ENCODE measurements at places on chromosomes 11 and 22.

DNA sequence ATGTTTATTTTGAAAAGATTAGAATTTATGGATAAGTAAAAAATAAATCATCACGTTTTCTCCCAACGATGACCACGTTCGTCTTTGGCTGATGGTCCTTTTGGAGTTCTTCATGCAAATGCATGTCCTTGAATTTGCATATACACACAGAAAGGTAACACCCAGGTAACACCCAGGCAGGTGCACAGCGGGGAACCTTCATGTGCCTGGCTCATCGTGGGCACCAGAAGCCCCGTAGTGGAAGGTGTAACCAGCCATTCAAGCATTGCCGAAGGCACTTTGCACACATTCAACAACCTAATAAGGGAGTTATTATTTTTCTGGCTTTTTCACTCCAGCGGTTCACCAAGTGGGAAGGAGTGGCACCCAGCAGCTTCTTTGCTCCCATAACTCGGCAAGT lies 404.6 kb downstream of the TBC1D22A start:
- no peak for DNase-seq

DNA sequence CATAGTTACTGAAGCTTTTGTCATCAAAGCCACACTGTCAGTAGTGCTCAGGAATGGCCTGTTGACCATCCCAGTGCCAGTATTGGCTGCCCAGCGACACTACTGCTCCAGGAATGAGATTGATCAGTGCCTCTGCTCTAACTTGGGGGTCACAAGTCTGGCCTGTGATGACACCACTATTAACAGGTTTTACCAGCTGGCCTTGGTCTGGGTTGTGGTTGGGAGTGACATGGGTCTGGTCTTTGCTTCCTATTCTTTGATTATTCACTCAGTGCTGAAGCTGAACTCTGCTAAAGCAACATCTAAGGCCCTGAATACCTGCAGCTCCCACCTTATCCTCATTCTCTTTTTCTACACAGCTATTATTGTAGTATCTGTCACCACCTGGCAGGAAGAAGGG lies 21.5 kb downstream of the OR56B4 start:
- DNase-seq = no peak

DNA sequence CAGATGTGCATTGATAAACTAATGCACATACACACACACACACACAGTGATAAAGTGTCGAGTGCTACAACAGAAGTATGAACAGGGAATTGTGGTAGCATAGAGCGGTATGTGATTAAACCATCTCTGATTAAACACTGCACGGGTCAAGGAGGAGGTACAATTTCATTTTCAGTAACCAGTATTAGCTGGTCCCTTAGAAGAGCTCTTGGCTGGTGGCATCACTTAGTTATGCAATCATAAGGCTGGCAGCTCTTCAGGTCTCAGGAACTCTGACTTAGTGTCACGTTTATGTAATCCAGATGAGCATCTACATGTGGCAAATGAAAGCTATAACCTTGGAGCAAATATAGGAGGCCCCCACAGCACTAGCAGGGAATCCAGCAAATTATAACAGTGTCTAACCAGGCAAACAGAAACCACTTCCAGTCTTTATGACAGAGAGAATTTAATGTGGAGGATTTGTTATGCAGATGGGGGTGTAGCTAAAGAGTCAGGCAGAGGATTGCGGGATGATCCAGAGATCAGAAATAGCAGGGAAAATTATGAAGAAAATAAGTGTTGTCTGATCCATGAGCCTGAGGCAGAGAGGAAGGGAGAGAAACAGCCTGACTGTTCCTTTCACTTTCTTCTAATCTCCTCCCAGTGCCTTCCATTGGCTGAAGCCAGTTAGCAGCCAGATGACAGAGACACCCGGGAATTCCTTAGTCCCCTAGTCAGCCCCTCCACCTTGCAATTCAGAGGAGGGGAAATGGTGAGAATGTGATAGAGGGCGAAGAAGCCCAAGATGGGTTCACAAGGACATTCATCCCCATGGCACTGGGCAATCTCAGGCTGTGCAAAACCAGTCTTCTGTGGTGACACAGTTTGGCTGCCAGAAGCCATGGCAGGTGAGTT lies 533.1 kb upstream of the TENM4 start:
- DNase-seq = no peak

- DNase-seq = peak; percentile 45
These were observed 4.4 kb upstream of the TPCN2 start for GRCh38 chr11:69044111-69045013.

- DNase-seq = peak; percentile 34
These were observed 1.4 kb upstream of the KCNJ5 start for GRCh38 chr11:128889657-128890213.

DNA sequence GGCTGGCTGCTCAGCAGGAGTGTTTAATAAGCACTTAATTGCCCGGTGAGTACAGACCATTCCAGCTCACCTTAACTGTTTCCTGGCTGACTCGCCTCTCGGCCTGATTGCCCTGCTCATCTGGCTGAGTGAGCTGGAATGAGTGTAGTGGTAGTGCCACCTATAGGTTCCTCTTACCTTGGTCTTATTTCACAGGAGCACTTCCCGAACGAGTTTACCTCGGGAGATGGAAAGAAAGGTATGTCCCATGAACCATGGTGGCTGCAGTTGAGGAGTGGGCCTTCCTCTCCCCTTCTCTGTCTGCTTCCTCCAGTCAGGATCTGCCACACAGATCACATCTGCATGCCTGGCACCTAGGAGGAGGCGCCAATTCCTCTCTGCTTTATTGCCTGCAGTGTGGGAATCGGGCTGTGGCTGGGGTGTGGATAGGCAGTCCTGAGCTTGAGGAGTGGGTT lies 26.7 kb downstream of the UPB1 start:
- DNase-seq = peak; percentile 46

DNA sequence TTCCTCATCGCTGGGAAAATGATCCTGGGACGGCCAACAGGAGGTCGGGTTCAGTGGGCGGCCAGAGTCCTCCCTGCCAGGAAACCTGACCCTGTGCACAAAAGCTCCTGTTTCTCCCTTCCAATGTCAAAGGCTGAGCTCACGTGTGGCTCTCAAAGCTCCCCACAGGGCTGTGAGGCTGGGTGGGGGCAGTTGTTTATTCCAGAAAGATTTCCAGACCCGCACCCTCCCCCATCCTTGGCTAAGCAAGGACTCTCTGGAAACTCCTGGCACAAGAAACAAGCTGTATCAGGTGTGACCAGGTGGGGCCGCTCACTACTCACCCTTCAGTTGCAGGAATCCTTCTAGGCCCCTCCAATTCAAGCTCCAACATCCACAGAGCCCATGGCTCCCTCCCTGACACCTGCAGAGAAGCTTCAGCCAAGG lies 131.9 kb downstream of the SHANK2 start:
- DNase-seq = peak; percentile 43

GRCh38 chr22:46866591-46866990 lies 104.1 kb downstream of the TBC1D22A start:
- DNase-seq = no peak

- DNase-seq = no peak
These were observed 309.2 kb downstream of the BRD1 start for GRCh38 chr22:49518436-49518970.

- DNase-seq = no peak
These were observed 293.8 kb downstream of the BRD1 start for GRCh38 chr22:49533886-49534285.

GRCh38 chr11:86919557-86920210 lies 35.5 kb downstream of the FZD4 start:
- peak; percentile 61 for DNase-seq

DNA sequence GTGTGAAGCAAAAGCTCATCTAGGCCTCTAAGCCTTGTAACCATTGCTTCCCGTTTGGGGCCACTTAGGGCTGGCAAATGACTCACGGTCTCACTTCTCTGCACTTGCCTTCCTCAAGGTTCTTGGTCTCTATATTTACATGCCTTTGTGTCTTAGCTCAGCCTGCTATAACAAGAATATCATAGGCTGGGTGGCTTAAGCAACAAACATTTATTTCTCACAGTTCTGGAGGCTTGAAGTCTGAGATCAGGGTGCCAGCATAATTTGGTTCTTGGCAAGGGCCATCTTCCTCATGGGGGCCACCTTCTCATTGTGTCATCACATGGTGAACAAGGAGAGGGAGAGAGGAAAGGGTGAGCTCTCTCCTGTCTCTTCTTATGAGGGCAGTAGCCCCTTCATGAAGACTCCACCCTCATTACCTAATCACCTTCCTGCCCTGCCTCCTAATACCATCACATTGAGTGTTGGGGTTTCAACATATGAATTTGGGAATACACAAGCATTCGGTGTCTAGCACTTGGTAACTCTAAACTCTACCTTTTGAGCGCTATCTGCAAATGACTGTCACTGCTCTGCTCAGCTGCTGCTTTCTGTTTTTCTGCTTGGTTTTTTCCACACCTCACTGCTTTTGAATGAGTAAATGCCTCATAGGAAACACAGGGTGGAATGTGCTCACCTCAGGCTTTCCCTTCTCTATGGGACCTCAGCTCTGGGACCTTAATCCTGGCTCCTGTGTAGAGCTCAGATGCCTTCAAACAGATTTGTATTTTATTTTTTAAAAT lies 16.2 kb upstream of the ME3 start:
- no peak for DNase-seq

- DNase-seq = peak; percentile 89
These were observed 1.9 kb downstream of the LRP4 start for GRCh38 chr11:46916286-46917108.

DNA sequence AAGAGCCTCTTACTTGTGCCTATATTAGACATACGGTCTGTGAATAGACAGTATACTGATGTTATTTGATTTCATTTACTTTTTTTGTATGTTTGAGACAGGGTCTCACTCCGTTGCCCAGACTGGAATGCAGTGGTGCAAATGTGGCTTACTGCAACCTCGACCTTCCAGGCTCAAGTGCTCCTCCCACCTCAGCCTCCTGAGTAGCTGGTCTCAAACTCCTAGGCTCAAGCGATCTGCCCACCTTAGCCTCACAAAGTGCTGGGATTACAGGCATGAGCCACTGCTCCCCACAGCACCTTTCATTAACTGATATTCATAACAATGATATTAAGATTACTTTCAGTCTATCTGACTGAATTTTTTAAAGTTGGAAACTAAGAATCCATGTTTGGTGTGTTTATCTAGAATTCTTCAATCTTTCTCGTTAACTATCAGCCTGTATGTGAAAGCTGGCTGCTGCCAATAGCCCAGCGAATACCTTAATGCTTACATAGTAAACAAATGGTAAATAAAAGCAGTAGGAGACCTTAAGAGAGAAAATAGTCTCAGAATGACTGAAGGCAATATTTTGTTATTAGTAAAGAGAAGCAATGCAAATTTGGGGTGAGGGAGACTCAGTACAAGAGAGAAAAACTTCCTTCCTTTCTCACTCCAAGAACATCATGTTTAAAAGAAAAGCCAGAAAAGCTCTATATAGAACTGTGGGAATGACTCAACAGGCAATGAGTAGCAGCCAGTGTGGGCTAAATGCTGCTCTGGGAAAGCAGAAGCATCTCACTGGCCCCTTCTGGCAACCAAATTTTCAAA lies 101.9 kb downstream of the MRTFA start:
- no peak for DNase-seq

- DNase-seq = peak; percentile 28
These were observed 20.0 kb downstream of the TPBGL start for GRCh38 chr11:75260396-75261170.

DNA sequence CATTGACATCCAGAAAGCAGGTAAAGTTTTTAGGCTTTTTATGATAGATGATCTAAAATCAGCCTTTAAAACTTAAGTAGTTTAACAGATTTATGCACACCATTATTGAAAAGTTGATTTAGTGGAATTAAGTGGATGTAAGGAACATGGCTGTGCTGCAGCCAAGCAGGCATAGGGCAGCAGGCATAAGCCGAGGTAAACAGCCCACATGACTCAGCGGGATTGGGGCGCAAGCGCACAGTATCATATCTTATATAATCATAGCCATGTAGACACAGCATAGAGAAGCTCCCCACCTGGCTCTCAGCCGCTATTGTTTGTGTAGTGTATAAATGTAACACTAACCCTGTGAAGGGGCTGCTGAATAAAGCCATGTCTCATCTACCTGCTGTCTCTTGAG lies 157.5 kb downstream of the WNT11 start:
- DNase-seq = peak; percentile 38

Data from SJCRH30 (cell line).